Right renal cortex interstitium (tissue), 3 donors: ENCODE measurements at places on chromosomes 6 and 20. TPM values are rescaled to one million over a fixed set of nuclear protein-coding genes. Genes with fewer than 3 reads are reported as not detected.

DNA sequence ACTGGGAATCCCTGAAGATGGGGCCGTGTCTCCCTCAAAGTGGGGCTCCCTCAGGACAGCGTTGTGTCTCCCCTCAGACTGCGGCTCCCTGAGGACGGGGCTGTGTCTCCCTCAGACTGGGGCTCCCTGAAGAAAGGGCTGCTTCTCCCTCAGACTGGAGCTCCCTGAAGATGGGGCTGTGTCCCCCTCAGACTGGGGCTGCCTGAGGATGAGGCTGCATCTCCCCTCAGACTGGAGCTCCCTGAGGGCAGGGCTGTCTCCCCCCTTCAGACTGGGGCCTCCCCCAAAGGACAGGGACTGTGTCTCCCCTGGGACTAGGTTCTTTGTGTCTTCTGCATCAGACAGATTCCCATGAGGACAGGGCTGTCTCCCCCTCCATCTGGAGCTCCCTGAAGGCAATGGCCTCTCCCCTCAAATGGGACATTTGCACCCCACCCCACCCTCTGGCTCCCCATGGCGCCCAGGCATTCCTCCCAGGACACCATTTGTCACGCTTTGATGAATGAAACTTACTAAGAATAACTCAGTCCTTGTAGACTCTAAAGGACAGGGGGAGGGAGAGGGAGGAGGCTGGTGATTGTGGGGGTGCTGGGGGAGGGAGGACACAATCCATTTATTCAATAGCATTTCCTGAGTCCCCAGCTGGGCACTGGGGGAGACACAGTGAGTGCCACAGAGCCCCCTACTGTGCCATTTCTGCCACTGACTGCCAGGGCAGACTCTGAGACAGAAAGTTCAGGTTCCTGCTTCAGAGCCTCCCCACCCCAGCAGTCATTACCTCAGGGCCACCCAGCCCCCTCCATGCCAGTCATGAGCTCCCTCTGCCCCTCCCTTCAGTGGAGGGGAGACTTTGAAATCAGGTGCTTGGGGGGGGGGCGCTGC lies 122.4 kb downstream of the MRPL14 start:
- DNase-seq, result no peak

DNA sequence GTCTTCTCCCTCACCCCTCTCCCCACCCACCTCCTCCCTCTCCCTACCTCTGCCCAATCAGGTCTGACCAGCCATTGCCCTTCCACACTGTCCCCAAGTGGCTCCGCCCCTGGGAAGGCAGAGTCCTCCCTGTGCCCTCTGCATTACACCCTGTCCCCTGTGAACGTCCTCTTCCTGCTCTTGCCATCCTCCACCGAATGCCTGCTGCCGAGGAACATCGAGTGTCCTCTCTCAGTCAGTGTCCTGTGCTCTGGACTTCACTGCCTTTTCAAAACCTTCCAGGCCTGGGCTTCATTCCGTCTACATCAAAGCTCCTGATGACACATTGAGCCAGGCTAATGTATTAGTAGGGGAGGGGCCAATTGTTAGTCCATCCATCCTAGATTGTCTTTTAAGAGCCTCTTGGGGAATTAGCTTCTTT lies 3.3 kb upstream of the PACSIN1 start:
- no peak for DNase-seq

GRCh38 chr6:138371720-138372119 lies 6.0 kb upstream of the SMIM28 start:
- DNase-seq, result no peak

- DNase-seq, result no peak
Measured at GRCh38 chr6:57017069-57017468, 29.4 kb upstream of the KIAA1586 start.

GRCh38 chr6:72739368-72739779 lies 117.5 kb downstream of the KCNQ5 start:
- DNase-seq, result no peak

DNA sequence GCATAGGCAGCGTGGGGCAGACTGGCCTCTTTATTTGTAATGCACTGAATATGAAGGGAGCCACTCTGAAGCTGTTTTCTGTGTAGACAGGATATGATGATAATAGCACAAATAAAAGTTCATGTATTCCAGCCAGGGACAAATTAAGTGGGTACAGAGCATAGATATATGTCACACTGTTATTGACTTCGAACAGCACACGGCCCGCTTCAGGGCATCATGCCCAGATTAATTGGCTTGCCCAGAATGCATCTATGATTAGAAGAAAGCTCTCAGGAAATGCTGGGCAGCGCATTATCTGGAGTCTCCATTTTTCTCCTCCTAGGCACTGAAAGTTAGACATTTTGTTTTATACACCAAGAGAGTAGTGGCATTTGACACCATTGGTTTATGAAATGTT lies 26.3 kb upstream of the SASH1 start:
- DNase-seq, result no peak

DNA sequence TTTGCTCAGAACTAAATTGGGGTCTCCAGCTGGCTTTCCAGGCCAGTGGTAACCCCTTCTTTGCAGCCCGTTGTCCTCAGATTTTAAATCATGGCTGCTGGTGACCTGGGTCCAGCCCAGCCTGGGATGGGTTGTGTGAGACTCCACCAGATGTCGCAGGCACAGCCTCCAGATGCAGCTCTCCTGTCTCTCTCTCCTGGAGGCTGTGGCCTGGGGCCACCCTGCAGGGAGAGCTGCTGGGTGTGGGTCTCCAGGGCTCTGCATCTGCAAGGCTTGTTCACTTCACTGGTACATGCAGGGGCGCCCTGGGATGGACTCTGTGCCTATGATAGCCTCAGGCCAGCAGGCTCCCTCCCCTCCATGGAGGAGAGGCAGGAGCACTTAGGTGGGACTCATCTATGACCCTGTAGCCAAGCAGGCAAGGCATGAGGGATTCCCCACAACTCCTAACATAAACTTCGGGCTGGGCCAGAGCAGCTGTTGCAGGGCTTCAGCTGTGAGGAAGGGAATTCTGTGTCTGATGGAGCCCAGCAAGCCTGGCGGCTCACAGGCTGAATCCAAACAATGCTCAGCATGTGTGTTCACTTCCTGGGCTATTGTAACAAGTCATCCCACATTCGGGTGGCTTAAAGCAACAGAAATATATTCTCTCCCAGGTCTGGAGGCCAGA lies 94.7 kb upstream of the NXT1 start:
- DNase-seq, result no peak

GRCh38 chr20:9516234-9516871 lies 2.0 kb downstream of the LAMP5 start:
- no peak for DNase-seq

GRCh38 chr6:117441824-117442264 lies 16.1 kb upstream of the ROS1 start:
- no peak for DNase-seq

DNA sequence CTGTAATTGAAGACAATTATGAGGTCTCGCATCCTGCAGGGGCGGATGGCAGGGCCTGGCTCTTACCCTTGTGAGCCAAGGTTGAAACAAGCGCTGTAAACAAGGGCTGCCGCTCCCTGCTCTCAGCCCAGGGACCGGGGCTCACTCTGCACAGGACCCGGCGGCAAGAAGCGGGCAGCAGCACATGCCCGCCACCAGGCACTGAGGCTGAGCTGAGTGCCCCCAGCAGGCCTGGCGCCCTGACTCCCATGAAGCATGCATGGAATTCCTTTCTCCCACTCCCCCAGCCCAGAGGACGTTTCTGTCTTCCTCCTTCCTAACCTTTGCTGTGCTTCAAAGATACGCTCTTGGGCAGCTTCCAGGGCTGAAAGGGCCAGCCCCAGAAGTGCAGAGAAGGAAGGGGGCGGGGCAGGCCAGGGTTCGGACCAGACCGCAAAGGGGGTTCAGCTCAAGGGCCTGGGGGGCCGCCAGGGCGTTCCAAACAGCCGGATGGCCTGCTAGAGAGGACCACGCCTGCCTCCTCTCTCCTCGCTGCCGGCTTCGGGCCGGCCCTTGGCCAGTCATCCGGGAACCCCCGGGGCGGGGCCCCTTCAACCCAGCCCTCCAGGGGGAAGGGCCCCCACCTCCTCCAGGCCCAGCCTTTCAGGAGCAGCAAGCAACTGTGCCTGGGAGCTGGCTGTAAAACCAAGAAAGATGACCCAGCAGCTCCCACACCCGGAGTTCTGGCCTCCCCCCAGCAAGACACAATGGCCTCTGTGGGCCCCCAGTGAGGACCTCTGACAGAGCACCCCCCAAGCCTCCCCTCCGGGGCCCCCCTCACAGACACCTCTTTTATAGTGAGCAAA lies 109.9 kb downstream of the NOL4L start:
- peak; percentile 85 for DNase-seq

DNA sequence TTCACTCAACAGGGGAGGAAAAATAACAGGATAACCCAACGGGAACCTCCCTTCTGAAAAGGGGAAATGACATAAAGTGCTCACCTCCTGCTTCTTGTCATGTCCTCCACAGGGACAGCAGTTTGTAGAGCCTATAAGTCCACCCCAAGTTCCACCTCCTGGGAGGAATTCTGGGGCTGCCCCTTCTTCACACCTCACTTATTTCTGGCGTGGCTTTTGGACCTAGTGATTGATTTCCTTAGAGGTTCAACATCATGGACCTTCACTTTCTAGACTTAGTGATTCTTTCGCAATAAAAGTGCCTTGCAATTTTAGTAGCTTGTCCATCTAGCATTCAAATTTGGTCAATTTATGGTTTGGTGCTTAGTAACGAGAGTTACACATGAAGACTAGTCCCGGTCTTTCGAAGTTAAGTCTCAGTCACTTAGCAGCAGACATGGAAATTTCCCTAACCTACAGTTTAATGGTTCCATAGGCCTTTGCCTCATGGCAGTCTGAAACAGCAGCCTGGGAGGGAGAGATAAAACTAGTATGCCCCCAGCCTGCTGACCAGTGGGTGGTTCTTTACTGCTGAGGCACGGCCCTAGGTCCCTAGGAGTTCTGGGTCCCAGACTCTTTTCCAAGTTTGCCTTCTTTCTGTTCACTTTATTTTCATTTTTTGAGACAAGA lies 59.2 kb upstream of the CDKAL1 start:
- no peak for DNase-seq

DNA sequence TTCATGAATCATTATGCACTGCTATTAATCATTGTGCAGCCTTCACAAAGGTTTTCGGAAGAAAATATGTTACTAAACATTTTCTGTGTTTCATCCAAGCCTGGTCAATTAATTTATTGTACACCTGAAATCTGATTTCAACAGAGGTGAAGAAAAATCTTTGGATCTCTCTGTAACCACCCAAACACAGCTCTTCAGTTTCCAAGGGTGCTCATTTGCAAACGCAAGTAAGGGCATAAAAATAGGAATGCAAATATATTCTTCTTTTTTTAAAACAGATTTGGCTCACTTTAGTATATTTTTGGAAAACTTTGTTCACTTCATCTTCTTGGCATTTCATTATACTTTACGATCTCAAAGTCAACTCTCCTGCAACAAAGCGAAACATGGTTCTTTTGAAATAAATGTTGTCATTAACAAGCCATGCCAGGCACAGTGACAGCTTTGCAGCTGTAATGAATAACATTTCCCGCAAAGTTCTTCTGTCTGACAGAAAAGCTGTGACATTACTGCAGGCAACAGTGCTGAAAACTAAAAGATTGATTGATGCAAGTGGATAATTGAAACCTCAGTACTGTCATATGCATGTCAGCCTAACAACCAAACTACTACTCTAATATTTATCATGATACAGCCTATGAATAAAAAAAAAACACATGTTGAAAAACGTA lies 348.3 kb downstream of the FRK start:
- DNase-seq, result peak; percentile 7

- no peak for DNase-seq
Measured at GRCh38 chr6:105678516-105678915, 275.6 kb upstream of the PREP start.

DNA sequence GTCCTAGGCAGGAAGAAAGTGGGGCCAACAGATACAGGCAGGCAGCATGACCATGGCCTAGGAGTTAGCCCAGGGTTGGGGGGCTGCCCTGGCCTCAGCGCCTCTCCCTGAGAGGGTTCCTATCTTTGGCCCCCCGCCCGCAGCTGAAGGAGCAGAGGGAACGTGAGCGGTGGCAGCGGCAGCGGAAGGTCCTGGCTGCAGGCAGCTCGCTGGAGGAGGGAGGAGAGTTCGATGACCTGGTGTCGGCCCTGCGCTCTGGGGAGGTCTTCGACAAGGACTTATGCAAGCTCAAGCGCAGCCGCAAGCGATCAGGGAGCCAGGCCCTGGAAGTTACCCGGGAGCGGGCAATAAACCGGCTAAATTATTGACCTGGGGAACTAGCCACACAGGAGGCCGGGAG lies 32.6 kb downstream of the MOCS1 start:
- DNase-seq, result no peak

DNA sequence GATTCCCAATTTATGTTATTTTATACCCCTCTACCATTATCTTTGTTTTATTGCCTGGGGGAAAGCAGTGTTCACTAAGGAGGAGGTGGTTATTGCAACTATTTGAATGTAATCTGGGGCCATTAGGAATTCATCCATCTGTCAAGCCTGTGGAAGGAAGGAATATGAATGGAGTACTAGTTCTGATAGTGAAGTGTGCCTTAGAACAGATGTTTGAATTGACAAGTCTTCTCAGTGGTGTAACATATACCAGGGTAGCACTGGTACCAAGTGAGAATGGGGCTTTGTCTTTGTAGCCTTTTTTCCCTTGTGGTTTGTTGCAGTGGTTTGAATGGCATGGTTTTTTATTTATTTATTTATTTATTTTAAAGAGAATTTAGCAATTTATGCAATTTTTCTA lies 27.9 kb upstream of the HDAC2 start:
- no peak for DNase-seq

DNA sequence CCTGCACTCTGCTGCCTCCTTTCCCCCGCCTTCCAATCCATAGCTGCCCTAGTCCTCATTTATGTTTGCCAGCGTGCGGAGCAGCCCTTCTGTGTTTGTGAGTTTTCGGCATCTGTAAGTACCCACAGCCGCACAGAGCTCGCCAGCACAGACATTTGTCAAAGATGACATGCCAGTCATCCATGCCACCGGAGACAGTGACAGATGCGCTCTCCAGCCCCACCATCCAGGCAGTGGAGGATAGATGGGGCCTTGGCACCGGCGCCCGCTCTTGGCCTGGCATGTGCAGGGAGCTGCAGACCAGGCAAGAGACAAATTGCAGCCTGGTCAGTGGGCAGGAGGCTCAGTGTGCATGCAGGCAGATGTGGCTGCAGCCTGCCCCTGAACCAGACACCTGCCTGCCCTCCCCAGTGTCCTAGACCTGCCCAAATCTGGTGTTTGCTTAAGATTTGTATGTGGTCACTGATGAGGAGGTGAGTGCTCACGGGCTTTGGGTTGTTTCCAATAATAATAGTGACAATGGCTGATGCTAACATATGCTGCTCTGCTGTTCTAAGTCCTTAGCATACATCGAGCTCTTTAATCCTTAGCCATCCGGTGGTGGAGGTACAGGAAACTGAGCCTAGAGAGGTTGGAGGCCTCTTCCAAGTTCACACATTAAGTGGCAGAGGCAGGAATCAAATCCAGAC lies 78.1 kb downstream of the UNC5CL start:
- DNase-seq, result no peak

- no peak for DNase-seq
Measured at GRCh38 chr6:168355716-168356522, 36.3 kb upstream of the DACT2 start.

- no peak for DNase-seq
Measured at GRCh38 chr20:23488470-23488869, 2.4 kb upstream of the CST8 start.

The MAFB gene
- polyA plus RNA-seq, result 128 TPM

The CD40 gene
- polyA plus RNA-seq, result 5.9 TPM

The E2F1 gene
- polyA plus RNA-seq, result 11.3 TPM

The OOEP gene
- not detected for polyA plus RNA-seq

The NKX2-2 gene
- polyA plus RNA-seq, result not detected

The ROS1 gene
- 0.15 TPM for polyA plus RNA-seq

The SUPT3H gene
- 21.6 TPM for polyA plus RNA-seq

The TRAPPC3L gene
- polyA plus RNA-seq, result 0.36 TPM

The RFX6 gene
- not detected for polyA plus RNA-seq
